ENCODE measurements at places on chromosomes 7 and 10.

GRCh38 chr10:71090801-71091200, 121.6 kb upstream of the UNC5B start:
- DNase-seq = no peak

DNA sequence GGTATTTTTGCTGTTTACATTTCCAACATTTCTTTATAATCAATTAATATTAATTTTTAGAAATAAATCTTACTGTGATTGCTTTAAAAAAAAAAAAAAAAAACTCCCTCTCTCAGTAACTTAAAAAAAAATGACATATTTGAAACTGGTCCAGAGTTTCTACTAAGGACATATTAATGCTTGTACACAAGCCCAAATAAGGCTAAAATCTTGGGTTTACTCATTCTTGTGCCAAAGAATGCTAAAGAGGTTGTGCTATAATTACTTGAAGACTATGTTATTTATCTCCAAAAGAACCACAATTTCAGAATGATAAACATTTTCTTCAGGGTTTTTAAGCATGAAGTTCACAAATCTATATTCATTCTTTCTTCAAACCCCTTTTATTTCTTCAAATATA, 39.4 kb upstream of the PHF14 start:
- no peak for DNase-seq

DNA sequence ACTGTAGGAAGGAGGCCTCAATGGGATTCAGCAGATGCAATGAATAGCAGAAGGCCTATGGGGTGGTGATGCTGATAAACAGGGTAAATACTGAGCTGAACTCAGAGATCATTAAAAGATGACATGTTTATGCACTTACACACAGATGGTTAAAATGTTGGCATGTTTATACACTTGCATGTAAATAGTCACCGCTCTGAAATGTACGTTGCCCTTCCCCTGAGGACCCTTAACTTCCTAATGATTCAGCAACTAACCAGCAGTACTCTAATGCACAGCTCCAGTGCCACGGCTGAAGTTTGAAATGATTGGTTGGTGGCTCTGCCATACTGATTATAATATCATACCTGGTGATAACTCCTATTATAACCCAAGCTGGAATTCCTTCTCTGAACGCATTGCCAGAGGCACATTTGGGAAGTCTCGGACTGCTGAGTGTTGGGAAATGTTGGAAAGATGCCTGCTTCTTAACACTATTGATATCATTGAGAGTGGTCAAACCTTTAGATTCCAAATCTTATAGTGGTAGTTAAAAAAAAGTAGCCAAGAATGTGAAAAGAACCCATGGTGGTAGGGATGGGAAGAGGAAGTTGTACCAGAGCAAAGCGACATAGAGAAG, 3.7 kb upstream of the CAV1 start:
- no peak for DNase-seq

GRCh38 chr10:122949296-122949695, 4.7 kb downstream of the C10orf88 start:
- DNase-seq = no peak

DNA sequence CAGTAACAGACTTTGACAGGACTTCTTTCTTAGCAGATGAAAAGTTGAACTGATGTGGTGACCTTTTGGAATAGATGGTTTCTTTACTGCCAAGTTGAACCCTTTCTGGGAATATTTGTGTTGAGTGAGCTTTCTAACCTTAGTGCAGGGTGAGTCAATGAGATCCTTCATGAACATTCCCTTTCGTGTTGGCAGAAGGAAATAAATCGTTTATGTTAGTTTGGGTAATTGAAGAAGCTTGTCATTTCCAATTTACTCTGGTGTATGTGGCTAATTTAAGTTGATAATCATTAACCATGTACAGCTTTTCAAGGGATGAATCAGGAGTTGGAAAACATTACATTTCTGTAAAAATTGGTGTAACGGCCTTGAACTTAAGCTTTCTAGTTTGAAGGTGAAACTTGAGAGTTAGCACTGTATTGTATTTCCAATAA, 43.4 kb downstream of the PTTG1IP2 start:
- no peak for DNase-seq

- no peak for DNase-seq
Observed at GRCh38 chr7:18262058-18262457, 233.5 kb upstream of the HDAC9 start.

- DNase-seq = no peak
Observed at GRCh38 chr7:134654104-134654775, 7.6 kb downstream of the BPGM start.

- no peak for DNase-seq
Observed at GRCh38 chr7:24133691-24134090, 150.3 kb upstream of the NPY start.

DNA sequence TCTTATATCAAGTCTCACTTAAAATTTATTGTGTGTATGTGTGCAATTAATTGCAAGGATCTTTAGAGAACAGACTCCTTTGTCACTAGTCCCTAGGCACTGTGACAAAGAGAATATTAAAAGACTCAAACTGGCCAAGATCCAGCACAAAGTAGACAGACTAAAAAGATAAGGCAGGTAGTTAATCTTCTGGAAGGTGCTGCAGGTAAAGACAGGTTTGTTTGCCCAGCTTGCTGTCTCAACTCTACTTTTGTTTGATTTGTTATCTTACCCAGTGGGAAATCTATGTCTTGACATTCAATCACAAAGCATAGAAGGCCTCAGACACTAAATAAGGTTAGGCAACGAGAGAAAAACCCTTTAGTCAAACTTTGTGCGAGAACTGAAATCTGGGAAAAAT, 807.9 kb upstream of the LRRN3 start:
- no peak for DNase-seq

DNA sequence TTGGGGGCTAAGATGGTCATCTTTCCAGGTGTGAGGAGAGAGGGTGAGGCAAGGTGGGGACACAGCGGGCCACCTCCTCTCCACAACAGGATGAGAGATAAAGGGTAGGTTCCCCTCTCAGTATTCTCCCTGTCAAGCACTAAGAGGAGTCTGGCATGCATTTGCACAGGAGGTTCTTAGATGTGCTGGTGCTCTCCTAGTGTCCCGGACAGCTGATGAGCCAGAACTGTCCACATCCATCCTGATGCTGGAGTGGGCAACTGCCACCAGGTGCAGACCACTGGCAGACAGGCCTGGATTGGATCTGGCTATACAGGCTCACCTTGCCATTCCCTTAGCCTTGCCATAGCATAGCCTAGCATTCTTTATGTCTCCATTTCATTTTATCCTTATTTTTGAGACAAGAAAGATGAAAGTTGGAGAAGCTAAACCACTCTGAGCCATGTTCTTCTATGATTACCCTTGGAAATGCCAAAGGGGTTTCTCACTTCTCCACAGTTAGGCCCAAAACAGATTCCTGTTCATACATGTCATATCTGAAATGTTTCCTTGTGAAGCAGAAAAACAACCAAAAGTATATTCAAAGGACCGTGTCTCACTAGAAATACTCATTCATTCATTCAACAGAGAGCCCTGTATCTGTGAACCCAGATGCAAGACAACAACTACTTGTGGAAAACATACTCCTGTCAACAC, 48.8 kb upstream of the ANTXRL start:
- no peak for DNase-seq

DNA sequence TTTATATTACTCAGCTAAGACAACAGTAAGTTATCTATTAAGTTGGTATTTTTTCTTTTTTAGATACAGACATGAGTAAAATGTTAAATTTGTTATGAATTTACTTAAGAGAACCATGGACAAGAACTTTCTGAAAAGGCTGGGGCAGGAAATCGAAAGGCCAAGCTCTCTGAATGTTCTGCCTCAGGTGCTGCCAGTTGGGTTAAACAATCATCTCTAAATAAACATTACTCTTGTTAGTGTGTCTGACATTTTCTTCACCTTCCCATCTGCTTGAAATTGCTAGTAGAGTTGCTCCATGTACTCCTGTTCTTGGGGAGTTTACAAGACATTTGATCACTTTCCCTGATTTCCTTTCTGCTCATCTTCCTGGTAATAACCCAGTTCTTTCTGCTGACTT, 87.5 kb downstream of the ANKRD7 start:
- no peak for DNase-seq

DNA sequence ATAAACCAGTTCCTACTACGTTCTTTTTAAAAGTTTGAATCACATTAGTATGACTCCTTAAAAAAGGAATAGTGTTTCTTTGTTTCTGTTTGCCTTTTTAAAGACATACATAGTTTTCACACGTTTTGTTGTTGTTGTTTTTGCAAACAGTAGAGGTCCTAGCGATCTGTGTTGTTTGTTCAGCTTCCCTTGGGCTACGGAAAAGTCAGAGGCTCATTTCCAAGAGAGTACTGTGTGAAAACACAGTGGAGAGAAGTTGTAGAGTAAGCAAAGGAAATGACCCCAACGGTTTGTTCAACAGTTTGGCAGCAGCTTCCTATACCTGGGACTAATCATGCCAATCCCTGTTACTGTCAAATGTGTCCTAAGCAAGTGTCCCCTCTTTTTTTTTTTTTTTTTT, 87.1 kb upstream of the STEAP1 start:
- DNase-seq = no peak

DNA sequence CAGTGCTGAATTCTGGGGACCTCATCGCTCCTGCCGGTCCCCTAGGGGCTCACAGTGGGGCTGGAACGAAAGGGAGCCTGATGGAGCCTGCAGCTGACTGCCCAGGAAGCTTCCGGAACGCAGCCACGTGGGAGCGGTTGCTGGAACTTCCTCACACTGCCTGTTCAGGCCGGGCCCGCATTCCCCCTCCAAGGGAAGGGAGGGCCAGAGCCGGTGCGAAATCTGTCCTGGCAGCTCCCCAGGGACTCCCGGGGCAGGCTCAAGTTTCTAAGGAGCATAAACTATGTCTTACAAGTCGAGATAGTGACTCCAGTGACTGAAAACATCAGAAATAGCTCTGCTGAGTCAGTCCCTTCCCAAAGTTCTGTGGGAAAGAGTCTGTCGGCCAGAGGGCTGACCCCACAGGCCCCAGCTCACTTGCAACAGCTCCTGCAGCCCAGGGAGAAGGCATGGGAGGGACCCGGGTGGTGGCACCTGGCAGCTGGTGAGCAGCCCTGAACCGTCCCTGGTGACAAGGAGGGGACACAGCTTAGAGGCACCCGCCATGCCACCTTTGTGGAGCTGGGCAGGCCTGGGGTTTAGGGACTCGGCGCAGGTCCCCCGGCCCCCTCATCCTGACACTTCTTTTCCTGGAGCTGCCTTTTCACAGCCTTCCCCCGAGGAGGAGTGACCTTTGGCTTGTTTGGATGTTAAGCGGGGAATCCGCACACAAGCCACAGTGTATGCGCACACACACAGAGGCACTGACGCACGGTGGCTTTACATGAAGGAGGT, 47.6 kb downstream of the PDGFA start:
- DNase-seq = no peak

Data from tibial nerve (tissue), 4 donors.